ENCODE measurements at places on chromosomes 7 and 10.

GRCh38 chr7:1113548-1113885 is 25.6 kb downstream of the GPER1 start:
- no peak for DNase-seq

GRCh38 chr10:13922586-13922985 is 335.8 kb downstream of the PRPF18 start:
- DNase-seq: no peak

DNA sequence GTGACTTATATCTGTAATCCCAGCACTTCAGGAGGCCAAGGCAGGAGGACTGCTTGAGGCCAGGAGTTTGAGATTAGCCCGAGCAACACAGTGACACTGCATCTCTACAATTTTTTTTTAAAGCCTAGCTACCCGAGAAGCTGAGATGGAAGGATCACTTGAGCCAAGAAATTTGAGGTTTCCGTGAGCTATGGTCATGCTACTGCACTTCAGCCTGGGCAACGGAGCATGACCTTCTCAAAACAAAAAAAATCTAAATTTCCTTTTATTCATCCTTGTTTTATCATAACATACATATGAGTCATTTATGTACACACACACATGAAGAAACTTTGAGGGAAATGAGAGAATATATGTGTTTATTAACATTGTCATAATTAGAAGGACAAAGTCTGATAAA is 277.5 kb upstream of the MAGI2 start:
- DNase-seq: no peak

DNA sequence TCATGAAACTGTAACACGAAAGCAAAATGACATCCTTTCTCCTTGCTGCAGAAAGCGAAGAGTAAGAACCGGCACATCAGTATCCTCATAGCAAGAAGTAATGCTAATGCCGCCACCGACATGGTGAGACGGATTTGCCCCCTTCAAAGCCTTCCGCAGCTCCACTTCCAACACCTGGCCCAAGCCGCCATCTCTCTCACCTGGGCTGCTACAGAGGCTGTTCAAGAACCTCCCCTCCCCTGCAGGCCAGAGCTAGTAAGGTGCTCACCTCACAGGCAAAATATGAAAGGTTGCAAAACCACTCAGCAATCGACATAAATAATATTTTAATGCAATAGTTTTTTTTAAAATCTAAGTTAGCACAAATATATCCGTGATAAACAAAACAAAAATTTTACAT is 123.9 kb upstream of the FRMD4A start:
- no peak for DNase-seq

DNA sequence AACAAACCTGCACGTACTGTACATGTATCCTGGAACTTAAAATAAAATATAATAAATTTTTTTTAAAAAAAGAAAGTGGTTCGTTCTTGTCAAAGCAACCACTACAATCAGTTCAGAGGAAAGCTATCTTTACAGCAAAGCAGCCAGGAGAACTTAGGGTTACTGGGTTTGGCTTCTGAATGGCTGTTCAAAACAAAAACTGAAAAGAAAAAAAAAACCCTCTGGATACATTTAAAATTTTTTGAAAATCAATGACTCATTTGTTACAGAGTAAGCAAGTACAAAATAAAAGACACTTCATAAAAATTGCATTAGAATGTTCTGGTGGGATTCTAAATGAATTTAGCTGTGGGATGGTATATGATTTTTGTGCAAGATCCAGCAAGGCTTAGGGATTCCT is 28.6 kb upstream of the ADD3 start:
- no peak for DNase-seq

DNA sequence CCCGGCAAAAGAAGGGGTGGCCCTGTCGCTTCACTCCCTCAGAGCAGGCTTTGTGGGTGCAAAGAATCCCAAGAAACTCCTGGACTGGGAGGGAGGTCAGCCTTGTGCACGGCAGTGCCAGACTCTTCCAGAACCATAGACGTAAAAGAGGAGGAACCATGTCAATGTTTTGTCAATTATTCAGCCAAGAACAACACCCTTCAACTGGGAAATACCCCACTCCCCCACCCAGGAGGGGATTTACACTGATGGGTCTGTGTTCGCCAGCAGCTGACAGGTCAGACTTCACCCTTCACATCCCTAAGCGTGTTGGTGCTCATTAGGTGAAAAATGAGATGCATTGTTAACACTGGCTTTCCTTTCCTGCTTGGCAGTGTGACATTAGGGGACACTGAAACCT is 116.8 kb upstream of the BMPER start:
- no peak for DNase-seq

GRCh38 chr10:60123172-60123571 is 216.8 kb upstream of the CCDC6 start:
- no peak for DNase-seq

- no peak for DNase-seq
Observed at GRCh38 chr7:108322046-108322445, 134.2 kb downstream of the NRCAM start.

- no peak for DNase-seq
Observed at GRCh38 chr10:93434991-93435491, 47.1 kb downstream of the MYOF start.

DNA sequence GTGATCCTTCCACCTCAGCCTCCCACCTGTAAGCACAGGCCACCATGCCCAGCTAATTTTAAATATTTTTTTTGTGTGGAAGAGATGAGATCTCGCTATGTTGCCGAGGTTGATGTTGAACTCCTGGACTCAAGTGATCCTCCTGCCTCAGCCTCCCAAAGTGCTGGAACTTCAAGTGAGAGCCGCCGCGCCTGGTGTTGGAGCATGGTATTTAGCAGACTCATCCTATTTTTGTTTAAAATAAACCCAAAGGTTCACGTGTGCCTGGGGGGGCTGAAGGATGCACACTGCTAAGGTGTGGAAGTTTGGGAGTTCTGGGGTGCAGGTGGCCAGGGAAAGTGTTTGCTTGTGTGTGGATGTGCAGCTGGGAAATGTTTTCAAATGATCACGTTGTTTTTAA is 18.1 kb downstream of the PDGFA start:
- no peak for DNase-seq

DNA sequence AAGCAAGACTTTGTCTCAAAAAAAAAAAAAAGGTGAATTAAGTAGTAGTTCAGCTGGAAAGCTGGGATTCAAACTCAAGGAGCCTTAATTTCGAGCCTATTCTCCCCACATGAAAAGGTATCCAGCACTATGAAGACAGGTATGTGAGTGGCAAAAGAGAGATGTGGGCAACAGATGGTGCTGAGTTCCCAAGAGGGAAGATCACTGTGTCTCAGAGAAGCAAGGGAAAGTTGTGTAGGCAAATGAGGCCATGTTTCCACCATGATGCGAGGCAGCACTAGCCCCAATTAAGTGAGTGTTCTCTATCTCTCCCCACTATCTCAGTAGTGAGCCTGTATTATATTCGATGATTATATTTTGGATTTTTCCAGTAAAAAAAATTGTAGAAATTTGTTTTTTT is 19.8 kb upstream of the ST7 start:
- DNase-seq: no peak

GRCh38 chr10:45249978-45250693 is 65.3 kb downstream of the OR13A1 start:
- no peak for DNase-seq

DNA sequence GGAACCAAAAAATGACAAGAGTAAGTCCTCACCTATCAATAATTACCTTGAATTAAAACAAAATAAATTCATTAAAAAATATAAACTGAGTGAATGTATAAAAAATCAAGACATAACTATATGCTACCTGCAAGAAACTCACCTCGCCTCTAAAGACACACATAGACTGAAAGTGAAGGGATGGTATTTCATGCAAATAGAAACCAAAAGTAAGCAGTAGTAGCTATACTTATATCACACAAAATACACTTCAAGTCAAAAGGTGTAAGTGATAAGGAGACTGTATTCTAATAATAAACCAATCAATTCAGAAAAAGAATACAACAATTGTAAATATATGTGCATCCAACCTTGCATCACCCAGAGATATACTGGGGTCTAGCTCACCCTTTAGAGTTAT is 332.6 kb downstream of the SH2D4B start:
- DNase-seq: no peak

Measured in cortex of kidney (tissue), 1 donor.